ENCODE measurements at places on chromosomes 4 and X.

- no peak for DNase-seq
These were observed 26.0 kb upstream of the ELF2 start for GRCh38 chr4:139202991-139203390.

GRCh38 chr4:130542953-130543352 lies 1447.0 kb downstream of the C4orf33 start:
- no peak for DNase-seq

GRCh38 chr4:158274636-158275035 lies 64.3 kb downstream of the TMEM144 start:
- no peak for DNase-seq

DNA sequence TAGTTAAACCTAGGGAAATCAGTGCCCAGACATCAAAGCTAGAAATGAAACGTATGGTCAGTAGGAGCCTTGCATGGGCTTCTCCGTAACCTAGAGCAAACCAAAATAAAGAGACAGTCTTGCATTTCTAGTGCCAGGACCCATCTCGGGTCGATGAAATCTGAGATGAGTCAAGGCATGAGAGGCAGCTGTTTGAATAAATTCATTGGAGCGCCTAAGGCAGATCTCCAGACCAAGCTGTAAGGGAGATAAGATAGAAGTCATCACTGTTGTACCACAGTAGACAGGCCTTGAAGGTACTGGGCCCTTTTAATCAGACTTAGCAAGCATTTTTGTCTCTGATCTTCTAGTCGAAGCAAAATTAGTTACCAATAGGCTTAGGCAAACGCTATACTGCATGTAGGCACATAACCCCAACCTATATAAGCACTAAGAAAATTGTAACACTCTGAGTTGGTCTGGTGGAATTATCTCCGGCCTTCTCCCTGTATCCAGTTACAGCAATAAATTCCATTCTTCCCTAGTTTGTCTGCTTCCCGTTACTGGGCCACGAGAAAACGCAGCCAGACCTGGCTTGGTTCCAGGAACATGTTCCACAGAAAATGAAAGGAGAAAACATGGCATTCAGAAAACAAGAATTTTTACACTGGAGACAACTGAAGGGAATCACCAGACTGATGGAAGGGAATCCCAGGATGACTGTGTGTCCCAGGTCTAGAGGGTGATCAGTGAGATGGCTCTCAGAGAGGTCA lies 21.1 kb upstream of the PAPSS1 start:
- DNase-seq = peak; percentile 64

- no peak for DNase-seq
These were observed 52.9 kb downstream of the SLC7A11 start for GRCh38 chr4:138189206-138189605.

GRCh38 chrX:356385-357034 lies 30.2 kb downstream of the PPP2R3B start:
- DNase-seq = peak; percentile 94

Data from AG10803 (cell line).